Thymus (tissue), 14 donors: ENCODE measurements at places on chromosomes 13 and 19.

- no peaks in the 10 kb centered on the region for H3K36me3 ChIP-seq
- no peaks in the 10 kb centered on the region for H3K4me1 ChIP-seq
- H3K4me3 ChIP-seq = no peak overlapping the region
- peaks cover 5% of the 10 kb centered on the region for H3K27me3 ChIP-seq
- no peak overlapping the region for H3K27ac ChIP-seq
These were observed 41.2 kb upstream of the UBAC2 start for GRCh38 chr13:99159331-99160061.

- H3K36me3 ChIP-seq = no peaks in the 10 kb centered on the region
- peaks cover 77% of the 10 kb centered on the region for H3K4me1 ChIP-seq
- no peak within 1 kb of the TSS for H3K27ac ChIP-seq
- H3K27me3 ChIP-seq = peaks cover 70% of the 10 kb centered on the region
- no peak within 1 kb of the TSS for H3K4me3 ChIP-seq
These were observed at the start of gene LTBP4 for GRCh38 chr19:40601134-40601974. TSS of gene LTBP4 (plus strand) at chr19:40601369. CDS start at chr19:40601388, 19 bp downstream.

- H3K36me3 ChIP-seq = no peaks in the 10 kb centered on the region
- no peaks in the 10 kb centered on the region for H3K27me3 ChIP-seq
- H3K4me1 ChIP-seq = peaks cover 14% of the 10 kb centered on the region
These were observed 508 bp upstream of the ZNF44 start for GRCh38 chr19:12295191-12295590.

DNA sequence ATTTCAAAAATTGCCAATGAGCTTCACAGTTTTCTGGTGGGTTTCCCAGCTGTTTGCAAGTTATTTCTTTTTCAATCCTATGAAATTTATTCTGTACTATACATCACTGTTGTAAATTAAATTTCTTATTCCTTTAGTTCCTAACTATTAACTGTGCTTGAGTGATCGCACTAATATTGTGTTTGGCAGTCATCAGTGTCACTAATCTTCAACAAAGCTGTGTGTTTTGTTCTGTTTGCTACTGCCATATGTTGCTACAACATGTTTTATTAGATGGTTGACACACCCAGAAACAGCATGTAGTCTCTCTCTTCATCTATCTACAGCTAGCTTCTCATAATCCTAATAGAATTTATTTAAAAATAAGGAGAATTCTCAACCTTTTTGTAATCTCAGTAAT, 453.6 kb upstream of the PRR20A start:
- no peaks in the 10 kb centered on the region for H3K36me3 ChIP-seq
- no peak overlapping the region for H3K27ac ChIP-seq
- DNase-seq = no peak
- H3K4me1 ChIP-seq = no peaks in the 10 kb centered on the region
- H3K4me3 ChIP-seq = no peak overlapping the region

DNA sequence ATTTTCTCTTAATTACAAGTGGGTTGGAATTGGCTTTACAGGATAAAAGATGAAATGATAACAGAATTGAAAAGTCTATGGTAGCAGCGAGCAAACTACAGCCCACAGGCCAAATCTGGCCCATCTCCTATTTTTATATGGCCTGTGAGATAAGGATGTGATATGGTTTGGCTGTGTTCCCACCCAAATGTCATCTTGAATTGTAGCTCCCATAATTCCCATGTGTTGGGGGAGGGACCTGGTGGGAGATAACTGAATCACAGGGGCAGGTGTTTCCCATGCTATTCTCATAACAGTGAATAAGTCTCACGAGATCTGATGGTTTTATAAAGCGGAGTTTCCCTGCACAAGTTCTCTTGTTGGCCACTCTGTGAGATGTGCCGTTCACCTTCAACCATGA, 19.0 kb downstream of the CRYL1 start:
- H3K36me3 ChIP-seq = peaks cover 4% of the 10 kb centered on the region
- H3K27me3 ChIP-seq = no peaks in the 10 kb centered on the region
- DNase-seq = no peak
- no peak overlapping the region for H3K4me3 ChIP-seq
- H3K27ac ChIP-seq = no peak overlapping the region
- no peaks in the 10 kb centered on the region for H3K4me1 ChIP-seq

DNA sequence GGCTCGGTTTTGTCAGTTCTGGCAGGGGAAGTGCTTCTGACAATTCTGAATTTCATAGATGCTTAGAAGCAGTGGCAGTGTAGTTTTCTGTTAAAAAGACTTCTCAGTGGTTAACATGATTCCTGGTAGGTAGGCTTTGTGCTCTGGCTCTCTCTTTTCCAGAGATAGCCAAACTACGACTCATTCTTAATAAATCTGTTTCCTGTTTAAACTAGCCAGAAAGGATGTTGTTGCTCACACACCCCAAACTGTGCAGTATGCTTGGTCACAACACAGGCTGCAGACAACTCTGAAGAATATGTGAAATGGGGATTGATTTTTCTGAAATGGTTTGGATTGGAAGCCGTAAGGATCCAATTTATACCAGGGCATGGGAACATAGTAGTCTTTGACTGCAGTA, 711.5 kb downstream of the PCDH17 start:
- no peak overlapping the region for H3K4me3 ChIP-seq
- DNase-seq = no peak
- no peaks in the 10 kb centered on the region for H3K27me3 ChIP-seq

DNA sequence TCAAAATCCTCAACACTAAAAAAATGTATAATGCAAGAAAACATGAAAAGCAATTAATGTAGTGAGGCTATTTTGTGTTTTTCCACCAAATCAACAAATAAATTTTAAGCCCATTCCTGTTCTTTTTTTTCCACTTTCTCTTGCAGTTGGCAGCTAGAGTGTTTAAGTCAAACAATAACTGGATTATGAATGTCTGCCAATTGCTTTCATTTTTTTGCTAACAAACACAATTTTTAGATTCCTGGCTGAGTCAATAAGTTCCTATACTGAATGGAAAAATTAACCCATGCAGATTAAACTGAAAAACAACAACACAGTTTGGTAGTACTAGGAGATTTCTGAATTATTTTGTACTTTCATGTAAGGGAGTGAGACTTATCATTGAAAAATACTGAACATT, 232.4 kb downstream of the SLITRK5 start:
- H3K4me1 ChIP-seq = no peaks in the 10 kb centered on the region
- no peak overlapping the region for H3K4me3 ChIP-seq
- H3K27me3 ChIP-seq = no peaks in the 10 kb centered on the region
- DNase-seq = no peak
- no peaks in the 10 kb centered on the region for H3K36me3 ChIP-seq

- DNase-seq = no peak
- H3K4me3 ChIP-seq = no peak overlapping the region
- H3K36me3 ChIP-seq = no peaks in the 10 kb centered on the region
- no peaks in the 10 kb centered on the region for H3K4me1 ChIP-seq
- H3K27me3 ChIP-seq = no peaks in the 10 kb centered on the region
These were observed 310.6 kb downstream of the LMO7 start for GRCh38 chr13:75946536-75947284.

- no peaks in the 10 kb centered on the region for H3K27me3 ChIP-seq
- peaks cover 21% of the 10 kb centered on the region for H3K36me3 ChIP-seq
- no peaks in the 10 kb centered on the region for H3K4me1 ChIP-seq
- no peak for DNase-seq
- H3K4me3 ChIP-seq = no peak overlapping the region
These were observed 1.2 kb downstream of the C13orf46 start for GRCh38 chr13:113972451-113973217.

- H3K4me3 ChIP-seq = no peak within 1 kb of the TSS
- H3K27ac ChIP-seq = no peak within 1 kb of the TSS
- peaks cover 9% of the 10 kb centered on the region for H3K36me3 ChIP-seq
- H3K4me1 ChIP-seq = peaks cover 14% of the 10 kb centered on the region
- no peak for DNase-seq
These were observed at the start of gene CRB3 for GRCh38 chr19:6464070-6464873. TSS of gene CRB3 (plus strand) at chr19:6464271. CDS start at chr19:6464702, 431 bp downstream.

GRCh38 chr19:31419871-31420445, 70.7 kb upstream of the TSHZ3 start:
- no peak overlapping the region for H3K4me3 ChIP-seq
- H3K36me3 ChIP-seq = no peaks in the 10 kb centered on the region
- DNase-seq = no peak
- H3K27me3 ChIP-seq = no peaks in the 10 kb centered on the region
- H3K4me1 ChIP-seq = no peaks in the 10 kb centered on the region
- no peak overlapping the region for H3K27ac ChIP-seq

GRCh38 chr19:18174983-18175382, 1.4 kb downstream of the IFI30 start:
- H3K27ac ChIP-seq = no peak overlapping the region
- peaks cover 2% of the 10 kb centered on the region for H3K27me3 ChIP-seq
- DNase-seq = no peak
- peaks cover 5% of the 10 kb centered on the region for H3K4me1 ChIP-seq

GRCh38 chr13:110108348-110109139, 198.4 kb downstream of the COL4A1 start:
- no peak for DNase-seq
- H3K4me3 ChIP-seq = no peak overlapping the region
- H3K4me1 ChIP-seq = peaks cover 3% of the 10 kb centered on the region
- no peaks in the 10 kb centered on the region for H3K36me3 ChIP-seq

GRCh38 chr13:96958286-96958891, 35.9 kb downstream of the OXGR1 start:
- no peak overlapping the region for H3K27ac ChIP-seq
- H3K4me3 ChIP-seq = no peak overlapping the region
- H3K36me3 ChIP-seq = no peaks in the 10 kb centered on the region

DNA sequence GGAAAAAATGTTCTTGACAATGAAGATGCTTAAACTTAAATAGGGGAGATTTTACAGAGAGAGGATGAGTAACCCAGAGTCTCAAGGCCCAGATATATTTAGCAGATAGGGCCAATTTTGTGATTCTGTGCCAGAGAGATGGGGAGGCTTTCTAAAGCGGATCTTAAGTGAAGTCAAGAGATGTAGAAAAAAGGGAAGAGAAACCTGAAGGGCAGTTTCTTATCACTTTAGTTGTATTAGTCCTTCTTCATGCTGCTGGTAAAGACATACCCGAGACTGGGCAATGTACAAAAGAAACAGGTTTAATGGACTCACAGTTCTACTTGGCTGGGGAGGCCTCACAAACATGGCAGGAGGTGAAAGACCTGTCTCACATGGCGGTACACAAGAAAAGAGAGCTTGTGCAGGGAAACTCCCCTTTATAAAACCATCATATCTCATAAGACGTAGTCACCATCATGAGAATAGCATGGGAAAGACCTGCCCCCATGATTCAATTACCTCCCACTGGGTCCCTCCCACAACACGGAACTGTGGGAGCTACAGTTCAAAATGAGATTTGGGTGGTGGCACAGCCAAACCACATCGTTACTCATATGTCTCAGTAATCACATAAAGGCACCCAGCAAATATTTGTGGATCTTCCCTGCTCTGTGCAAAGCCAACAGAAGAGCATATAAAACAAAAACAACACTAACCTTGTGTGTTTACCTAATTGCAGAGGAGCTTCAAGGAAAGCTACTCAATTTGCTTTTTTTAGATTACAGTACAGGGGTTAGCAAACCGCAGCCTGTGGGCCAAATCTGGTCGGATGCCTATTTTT, 102.6 kb upstream of the MYCBP2 start:
- no peaks in the 10 kb centered on the region for H3K4me1 ChIP-seq
- no peak overlapping the region for H3K4me3 ChIP-seq
- H3K27me3 ChIP-seq = no peaks in the 10 kb centered on the region
- H3K27ac ChIP-seq = no peak overlapping the region
- DNase-seq = no peak

DNA sequence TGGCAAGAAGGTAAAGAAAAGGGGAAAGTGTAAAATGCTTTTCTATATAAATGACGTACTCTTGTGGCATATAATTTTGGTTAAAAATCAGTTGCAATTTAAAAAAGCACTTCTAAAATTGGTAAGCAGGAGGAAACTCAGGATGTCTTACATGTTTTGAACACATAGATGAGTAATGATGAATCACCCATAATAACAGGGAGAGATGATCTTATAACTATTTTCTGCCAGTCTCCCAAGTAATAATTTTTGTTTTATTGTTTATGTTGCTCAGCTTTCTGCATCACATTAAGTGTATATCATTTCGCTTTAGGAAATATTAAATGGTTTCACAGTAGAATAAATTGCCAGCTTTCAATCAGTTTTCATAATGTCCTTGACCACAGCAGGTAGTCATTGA, 1430.7 kb upstream of the PCDH20 start:
- DNase-seq = no peak
- no peaks in the 10 kb centered on the region for H3K27me3 ChIP-seq
- H3K27ac ChIP-seq = no peak overlapping the region
- no peaks in the 10 kb centered on the region for H3K4me1 ChIP-seq
- no peak overlapping the region for H3K4me3 ChIP-seq

GRCh38 chr13:59480396-59481259, 683.1 kb downstream of the DIAPH3 start:
- H3K4me3 ChIP-seq = no peak overlapping the region
- no peaks in the 10 kb centered on the region for H3K27me3 ChIP-seq
- H3K36me3 ChIP-seq = no peaks in the 10 kb centered on the region
- no peak for DNase-seq
- H3K27ac ChIP-seq = no peak overlapping the region

DNA sequence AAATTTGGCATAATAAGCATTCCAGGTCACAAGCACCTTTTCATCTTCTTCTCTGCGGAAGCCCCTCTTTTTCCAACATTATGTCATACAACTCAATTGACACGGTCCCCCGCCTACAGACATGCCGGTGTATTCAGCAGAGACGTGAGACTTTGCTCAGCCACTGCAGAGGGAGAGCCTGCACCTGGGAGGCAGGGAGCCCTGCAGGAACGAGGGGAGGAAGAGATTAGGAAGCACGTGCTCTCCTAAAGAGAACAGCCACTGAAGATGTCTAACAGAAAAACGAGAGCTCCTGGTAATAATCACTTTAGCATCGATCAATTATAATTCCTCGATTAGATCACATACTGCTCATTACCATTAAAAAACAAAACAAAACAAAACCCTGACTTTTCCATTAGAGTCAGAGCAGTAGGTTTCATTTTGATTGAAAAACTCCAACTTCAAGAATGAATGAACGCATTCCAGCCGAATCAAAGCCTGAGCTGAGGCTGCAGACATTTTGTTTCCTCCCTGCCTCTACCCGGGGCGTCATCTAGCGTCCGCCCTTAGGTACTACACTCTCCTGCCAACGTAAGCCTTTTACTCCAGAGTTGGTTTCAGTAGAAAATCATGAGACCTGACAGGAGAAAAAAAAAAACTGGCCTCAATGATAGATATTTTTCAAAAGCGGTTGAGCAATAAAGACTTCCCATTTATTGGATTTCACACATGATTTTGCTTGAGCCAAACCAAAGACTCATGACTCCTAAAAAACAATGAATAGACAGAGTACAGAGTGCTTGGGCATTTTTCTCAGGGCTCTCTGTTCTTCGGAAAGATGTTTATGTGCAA, 194.5 kb downstream of the KATNAL1 start:
- no peaks in the 10 kb centered on the region for H3K27me3 ChIP-seq
- no peak overlapping the region for H3K4me3 ChIP-seq
- no peak overlapping the region for H3K27ac ChIP-seq
- H3K36me3 ChIP-seq = no peaks in the 10 kb centered on the region
- peaks cover 5% of the 10 kb centered on the region for H3K4me1 ChIP-seq

GRCh38 chr19:45472563-45473366, 5.0 kb downstream of the FOSB start:
- peaks cover 97% of the 10 kb centered on the region for H3K27me3 ChIP-seq
- H3K4me1 ChIP-seq = peaks cover 18% of the 10 kb centered on the region
- no peaks in the 10 kb centered on the region for H3K36me3 ChIP-seq
- DNase-seq = no peak
- H3K27ac ChIP-seq = no peak overlapping the region

GRCh38 chr13:113809934-113810333, 50.9 kb downstream of the TMEM255B start:
- no peak overlapping the region for H3K27ac ChIP-seq
- no peaks in the 10 kb centered on the region for H3K27me3 ChIP-seq
- H3K4me3 ChIP-seq = no peak overlapping the region

- no peak overlapping the region for H3K27ac ChIP-seq
- H3K36me3 ChIP-seq = no peaks in the 10 kb centered on the region
- H3K4me1 ChIP-seq = no peaks in the 10 kb centered on the region
- no peak for DNase-seq
- H3K4me3 ChIP-seq = no peak overlapping the region
- no peaks in the 10 kb centered on the region for H3K27me3 ChIP-seq
These were observed 423.7 kb upstream of the KLF12 start for GRCh38 chr13:74557870-74558269.
